ENCODE measurements at places on chromosomes 16 and 17. TPM values are rescaled to one million over a fixed set of nuclear protein-coding genes. Genes with fewer than 3 reads are reported as not detected.

DNA sequence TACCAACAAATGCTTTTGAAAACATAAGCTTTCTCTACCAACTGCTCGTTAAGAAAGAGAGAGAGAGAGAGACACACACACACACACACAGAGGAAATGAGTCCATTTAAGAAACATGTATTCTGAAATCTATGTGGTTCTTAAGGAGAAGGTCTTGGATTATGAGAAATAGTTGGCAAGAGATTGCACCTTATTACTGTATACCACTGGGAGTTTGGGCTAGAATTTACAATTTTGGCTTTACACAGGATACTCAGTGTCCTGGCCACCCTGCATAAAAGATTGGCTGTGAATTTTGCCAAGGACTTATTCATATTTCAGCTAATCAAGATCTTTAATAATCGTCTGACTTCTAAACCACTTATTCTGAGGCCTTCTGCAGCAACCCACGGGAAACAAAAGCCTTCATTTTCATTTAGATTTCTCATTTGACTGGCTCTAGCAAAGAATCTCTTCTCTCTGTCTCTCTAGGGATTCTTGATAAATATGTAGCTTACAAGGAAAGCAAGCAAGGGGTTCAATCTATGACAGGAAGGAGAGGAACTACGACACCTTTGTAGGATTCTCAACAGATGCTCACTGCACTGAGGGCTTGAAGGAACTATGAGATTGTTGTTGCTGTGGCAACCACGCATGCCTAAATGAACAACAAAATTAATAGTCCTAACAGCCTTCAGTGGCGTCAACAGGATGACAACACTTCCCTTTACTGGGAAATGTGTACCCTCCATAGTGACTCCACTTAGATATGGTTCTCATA lies 75.3 kb upstream of the GNAO1 start:
- no peak for DNase-seq

DNA sequence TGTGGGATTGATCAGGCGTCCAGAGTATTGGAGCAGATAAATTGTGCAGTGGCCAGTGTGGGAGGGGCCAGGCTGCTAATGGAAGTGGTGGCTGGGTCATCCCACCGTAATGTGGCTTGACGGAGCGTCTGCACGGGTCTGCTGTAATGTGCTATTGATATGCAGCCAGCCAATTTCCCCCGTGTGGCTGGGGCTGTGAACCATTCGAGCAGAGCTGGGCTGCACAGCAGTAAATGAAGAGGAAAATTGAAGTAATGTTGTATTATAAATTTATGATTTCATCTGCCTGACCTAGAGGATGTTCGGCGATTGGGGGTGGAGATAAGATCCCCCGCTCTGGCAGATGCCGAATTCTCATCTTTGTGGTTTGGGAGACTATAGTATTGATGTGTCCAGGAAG lies 121.5 kb downstream of the CCDC182 start:
- DNase-seq: no peak

GRCh38 chr17:68763562-68763961 lies 162.4 kb upstream of the FAM20A start:
- no peak for DNase-seq

DNA sequence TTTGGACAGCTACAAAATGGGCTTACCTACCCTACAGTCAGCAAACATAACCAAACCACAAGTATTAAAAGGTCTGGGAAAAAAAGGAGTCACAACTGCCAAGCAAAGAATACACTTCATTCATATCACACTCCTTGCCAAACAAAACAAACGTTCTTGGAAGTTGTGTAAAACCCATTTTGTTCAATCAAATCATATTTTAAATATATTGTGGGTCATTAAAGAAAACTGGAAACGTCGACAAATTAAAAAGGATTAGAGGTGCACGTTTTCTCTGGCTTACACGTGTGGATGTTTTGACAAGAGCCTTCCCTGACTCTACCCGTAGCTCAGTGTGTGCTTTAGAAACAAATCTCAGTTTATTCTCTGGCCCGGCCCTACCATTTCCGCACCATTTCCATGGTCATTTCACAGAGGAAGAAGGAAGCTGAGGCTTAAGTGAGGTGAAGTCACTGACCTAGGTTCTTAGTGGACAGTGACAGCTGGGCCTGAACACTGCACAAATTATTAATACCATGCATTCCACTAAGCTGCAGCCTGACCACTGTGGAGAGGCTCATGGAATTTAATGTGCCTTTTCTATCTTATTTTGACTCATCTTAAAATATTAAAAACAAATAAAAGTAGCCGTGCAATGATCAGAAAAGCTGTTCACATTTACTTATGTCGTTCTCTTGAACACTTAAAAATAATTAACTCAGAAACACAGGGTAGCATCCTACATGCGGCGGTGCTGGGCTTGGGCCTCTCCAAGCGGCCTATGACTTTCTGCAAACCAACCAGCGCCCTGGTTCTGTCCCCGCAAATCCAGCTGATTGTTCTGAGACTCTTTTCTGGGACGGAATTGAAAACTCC lies 968 bp downstream of the CEP112 start:
- DNase-seq: no peak

- DNase-seq: no peak
These were observed 12.8 kb downstream of the ZNF174 start for GRCh38 chr16:3413730-3414379.

GRCh38 chr17:19331134-19331533 lies 31.4 kb downstream of the B9D1 start:
- DNase-seq: no peak

- no peak for DNase-seq
These were observed 46.9 kb downstream of the RAI1 start for GRCh38 chr17:17728146-17728545.

DNA sequence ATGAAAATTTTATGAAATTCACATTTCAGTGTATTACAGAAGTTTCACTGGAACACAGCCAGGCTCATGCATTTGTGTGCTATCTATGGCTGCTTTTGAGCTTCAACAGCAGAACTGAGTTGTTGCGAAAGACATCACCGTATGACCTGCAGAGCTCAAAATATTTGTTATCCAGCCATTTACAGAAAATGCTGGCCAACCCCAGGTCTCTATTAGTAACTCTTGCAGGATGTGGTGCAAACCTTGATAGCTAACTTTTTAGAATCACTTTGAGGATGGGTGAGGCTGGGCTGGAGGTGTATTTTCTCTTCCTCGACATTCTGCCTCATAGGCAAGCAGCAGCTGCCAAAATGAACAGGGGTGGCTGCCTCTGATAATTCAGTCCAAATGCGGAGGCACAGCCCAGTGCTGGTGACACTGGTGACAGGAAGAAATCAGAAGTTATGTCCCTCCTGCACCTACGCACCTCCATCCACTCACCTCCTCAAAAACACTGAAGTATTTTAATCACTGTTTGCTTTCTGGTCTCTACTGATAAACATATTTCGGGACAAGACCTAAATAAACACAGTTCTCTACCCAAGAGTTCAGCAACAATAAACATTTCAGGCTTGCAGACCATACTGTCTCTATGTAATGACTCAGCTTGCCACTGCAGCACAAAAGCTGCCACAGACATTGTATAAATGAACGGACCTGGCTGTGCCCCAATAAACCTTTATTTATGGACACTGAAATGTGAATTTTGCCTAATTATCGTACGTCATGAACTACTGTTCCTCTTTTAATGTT lies 28.5 kb downstream of the ARHGAP17 start:
- no peak for DNase-seq

DNA sequence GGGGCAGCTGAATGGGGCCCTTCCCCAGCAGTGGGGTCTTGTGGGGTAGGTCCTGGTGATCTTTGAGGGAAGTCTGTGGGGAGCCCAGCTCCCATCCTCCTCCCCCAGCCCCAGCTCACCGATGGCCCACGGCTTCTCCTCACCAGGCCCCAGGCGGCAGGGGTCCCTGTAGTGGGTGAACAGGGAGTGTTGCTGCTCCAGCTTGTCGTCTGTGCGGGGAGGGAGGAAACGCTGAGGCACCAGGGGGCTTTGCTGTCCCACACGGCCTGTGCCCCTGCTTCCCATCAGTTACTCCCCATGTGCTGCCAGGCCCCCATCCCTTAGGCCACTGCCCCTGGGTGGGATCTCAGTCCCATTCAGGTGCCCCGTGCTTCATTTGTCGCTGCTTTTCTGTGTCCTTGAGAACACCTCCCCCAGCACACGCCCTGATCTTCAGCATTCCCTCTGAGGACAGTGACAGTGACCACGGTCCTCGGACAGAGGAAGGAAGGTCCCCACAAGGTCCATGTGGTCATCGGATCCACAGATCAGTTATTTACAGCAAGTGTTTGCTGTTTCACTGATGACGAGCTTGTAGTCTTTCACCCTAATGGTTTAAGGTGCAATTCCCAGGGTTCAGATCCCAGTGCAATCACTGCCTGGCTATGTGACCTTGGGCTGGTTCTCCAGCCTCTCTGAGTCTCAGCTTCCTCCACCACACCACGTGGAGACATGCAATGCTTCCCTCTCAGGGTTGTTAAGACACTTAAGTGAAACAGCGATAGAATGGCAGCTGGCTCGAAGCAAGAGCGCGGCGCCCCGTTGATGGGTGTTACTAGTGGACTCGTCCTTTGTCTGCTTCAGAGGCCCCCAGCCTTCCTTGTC lies 53.1 kb downstream of the PRMT7 start:
- DNase-seq: no peak

DNA sequence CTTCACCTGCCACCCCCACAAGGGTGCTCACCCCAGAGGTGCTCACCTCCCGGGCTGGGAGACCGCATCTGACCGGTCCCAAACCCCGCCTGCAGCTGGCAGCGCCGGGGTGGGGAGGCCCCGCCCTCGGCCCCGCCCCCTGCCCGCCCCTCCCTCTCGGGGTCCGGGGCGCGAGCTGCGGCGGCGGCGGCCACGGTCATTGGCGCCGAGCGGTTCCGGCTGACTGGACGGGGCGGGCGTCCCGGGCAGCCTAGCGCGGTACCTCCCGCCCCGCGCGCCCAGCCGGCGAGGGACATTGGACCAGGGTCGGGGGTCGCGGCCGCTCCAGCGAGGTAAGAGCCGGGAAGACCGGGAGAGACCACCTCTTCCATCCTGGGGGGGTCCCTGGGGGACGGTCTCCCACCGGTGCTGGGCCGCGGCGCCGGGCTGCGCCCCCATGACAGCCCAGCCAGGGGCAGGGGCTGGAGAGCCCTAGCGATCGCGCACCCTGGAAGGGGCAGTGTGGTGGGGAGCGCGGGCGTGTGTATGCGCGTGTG lies at the start of gene CACNG5:
Gene CACNG5, plus strand, starts transcription at position 199 of the 536 bp plus-strand sequence. CDS start 42,216 bp downstream, outside the sequence.
- peak; percentile 4 for DNase-seq

DNA sequence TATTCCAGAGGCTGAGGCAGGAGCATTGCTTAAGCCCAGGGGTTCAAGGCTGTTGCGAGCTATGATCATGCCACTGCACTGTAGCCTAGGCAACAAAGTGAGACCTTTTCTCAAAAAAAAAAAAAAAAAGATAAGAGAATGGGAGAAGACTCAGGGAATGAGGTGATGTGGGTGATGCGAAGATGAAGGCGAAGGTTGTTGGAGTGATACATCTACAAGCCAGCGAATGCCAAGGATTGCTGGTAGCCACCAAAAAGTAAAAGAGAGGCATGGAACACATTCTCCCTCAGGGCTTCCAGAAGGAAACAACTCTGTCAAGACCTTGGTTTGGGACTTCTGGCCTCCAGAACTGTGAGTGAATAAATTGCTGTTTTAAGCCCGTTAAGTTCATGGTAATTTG lies 26.0 kb upstream of the CNEP1R1 start:
- no peak for DNase-seq

DNA sequence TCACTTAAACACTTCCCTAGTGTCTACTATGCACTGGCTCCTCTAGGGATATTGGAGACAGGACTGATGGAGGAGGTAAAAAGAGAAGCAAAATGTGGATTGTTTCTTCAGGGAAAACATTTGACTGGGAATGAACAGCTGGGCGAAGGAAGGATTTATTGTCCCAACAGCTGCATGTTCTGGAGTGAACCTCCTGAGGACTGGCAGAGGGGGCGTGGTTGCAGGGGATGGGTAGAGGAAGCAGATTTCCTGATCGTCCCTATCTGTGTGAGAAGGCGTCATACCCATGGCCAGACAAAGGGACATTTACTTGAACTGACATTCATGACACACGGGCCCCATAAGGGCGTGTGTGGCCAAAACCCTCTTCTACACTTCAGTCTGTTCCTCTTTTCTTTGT lies 321.5 kb downstream of the MAP2K4 start:
- DNase-seq: no peak

VWA3A gene
- total RNA-seq: 0.22 TPM

EFCAB5 gene
- 1.1 TPM for total RNA-seq

GRCh38 chr17:66343531-66344078 lies 41.2 kb downstream of the PRKCA start:
- DNase-seq: no peak

DNA sequence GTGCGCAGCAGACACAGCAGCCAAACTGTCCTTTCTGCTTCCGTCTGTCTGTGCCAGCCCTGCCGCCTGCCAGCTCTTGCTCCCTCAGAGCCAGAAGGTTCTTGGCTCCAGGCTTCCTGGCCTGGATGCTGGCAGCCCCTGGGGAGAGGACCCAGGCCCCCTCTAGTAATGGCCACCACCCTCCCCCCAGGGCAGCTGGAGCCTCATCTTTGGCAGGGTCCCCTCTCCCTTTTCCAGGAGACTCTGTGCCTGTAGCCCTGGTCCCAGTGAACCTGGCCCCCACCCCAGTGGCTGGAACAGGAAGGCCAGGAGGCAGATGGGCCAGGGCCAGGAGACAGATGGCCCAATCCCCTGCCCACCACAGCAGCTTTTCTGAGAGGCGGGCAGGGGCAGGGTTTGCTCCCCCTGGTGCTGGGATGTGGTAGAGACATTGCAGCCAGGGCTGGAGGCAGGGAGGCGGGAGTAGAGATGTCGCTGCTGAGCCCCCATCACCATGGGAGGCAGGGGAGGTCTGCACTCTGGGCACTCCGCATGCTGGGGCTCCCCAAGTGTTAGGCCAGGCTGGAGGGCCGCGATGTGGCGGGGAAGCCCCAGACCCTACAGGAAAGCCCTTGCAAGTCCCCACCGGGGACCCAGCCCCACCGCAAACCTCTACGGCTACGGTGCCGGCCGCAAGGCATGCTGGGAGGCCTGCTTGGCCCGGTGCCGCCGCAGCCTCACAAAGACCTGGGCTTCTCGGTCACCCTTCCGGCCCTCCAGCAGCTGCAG lies 16.7 kb downstream of the UNC13D start:
- DNase-seq: peak; percentile 66

DNA sequence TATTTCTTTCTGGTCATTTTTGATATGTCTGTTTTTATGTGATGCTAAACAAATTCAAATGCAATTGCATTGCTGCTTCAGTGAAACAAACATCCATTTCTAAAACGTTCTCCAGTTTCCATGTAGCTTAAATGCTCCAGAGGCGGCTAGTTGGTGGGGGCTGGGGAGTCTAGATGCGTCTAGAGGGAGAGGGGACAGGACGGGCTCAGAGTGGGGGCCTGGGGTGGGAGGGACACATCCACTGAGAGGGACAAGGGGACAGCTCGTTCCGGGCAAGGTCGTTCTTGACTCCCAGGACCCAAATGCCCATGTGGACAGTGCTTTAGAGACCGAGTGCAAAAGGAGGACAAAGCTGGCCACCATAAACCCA lies 102.3 kb downstream of the FOXL1 start:
- no peak for DNase-seq

GRCh38 chr17:4953451-4953961 lies 2.6 kb downstream of the ENO3 start:
- no peak for DNase-seq

DNA sequence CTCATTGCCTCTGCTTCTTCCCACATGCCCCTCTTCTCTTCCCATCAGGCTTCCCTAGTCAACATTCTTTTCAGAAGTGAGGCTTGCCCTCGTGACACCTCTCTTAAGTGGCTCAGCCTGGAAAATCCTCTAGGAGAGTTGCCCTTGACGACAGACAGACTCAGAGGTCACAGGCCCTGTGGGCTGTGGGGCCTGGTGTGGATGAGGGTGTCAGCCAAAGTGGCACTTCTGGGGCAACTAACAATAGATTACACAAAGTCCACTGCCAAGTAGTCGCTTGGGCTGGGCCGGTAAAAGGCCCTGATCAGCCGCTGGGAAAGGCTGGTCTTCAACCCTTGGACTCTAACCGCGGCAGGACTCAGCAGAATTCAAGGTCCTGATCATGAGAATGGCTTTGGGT lies 33.7 kb upstream of the METTL16 start:
- no peak for DNase-seq

FOXL1 gene
- not detected for total RNA-seq
